ENCODE measurements at places on chromosomes 3 and 15. TPM values are rescaled to one million over a fixed set of nuclear protein-coding genes. Genes with fewer than 3 reads are reported as not detected.
A peak's percentile ranks its signal among the peaks of the same experiment; 100 is the strongest.

DNA sequence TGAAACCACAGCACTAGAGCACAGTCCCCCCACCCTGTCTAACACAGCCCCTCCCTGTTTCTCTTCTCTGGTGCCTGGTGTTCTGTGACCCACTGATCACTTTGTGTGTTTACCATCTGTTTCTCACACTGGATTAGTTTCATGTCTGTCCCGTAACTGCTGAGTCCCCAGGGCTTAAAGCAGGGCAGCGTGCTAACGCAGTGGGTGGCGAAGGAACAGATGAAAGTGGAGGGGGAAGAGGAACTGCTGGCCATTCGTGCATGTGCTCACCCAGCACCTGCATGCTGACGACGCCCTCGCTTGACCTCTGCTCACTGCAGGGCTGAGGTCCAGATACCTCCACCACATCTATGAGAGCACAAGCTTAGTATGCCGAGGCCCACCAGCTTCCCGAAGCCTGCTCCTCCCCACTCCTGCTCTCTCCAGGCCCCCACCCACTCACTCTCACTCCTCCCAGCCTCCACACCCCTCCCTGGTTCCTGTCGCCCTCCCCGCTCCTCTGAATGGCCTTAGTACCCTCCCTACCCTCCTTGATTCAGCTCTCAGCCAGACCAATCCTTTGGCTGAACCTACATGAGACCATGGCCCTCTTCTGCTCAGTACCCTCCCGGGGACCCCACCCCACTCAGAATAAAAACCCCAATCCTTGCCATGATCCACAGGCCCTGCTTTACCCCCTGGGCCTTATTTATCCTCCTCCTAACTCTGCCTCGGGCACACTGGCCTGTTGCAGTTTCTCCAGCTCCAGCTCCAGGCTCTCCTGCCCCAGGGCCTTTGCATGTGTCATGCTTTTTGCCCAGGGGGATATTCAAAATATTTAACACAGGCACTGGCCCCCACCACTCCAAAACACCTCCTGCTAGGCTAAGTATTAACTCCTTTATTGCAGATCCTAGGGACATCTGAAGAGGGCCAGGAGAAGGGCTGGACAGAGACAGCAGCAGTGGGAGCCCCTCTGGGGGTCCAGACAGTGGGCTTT is 15.1 kb upstream of the IQSEC1 start:
- peak; percentile 82 for DNase-seq

GRCh38 chr3:81778678-81779182 is 17.3 kb upstream of the GBE1 start:
- no peak for DNase-seq

GRCh38 chr3:111311126-111311525 is 230.9 kb upstream of the CD96 start:
- DNase-seq, result no peak

DNA sequence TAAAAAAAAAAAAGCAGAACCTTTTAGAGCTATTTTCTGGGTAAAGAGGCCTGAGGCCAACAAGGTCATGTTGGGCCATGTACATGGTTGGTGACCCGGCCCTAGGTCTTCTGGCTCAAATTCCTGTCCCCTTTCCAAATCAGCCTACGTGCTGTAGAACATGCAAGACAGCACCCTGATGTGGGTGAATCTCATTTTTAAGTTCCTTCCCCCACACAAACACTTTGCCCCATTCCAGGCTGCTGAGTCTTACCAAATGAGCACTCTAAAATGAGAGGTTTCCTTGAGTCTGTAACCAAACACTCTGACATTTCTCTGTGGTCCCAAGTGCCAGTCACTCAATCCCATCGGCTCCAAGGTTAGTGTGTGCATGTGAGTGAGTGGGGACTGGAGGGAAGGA is 9.4 kb downstream of the BCL6 start:
- no peak for DNase-seq

GRCh38 chr3:158882445-158882844 is 80.6 kb downstream of the MFSD1 start:
- no peak for DNase-seq

DNA sequence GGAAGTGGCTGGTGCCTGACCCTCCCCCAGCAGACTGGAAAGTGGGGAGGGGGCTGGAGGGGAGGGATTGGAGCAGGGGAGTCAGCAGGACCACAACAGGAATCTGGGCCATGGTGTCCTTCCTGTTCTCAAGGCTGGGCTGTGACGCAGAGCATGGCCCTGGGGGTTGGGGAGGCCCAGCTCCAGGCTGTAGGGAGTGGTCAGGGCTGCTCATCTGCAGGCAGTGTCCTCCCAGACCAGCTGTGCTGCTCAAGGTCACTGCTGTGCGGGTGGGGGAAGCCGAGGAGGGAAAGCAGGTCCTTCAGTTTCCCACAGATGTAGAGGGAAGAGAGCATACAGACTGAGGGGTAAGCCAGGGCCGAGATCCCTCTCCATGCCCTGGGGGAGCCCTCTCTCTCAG is 40.7 kb downstream of the CYP11A1 start:
- DNase-seq, result no peak

- DNase-seq, result no peak
Observed at GRCh38 chr15:84634228-84634837, 19.8 kb downstream of the WDR73 start.

DNA sequence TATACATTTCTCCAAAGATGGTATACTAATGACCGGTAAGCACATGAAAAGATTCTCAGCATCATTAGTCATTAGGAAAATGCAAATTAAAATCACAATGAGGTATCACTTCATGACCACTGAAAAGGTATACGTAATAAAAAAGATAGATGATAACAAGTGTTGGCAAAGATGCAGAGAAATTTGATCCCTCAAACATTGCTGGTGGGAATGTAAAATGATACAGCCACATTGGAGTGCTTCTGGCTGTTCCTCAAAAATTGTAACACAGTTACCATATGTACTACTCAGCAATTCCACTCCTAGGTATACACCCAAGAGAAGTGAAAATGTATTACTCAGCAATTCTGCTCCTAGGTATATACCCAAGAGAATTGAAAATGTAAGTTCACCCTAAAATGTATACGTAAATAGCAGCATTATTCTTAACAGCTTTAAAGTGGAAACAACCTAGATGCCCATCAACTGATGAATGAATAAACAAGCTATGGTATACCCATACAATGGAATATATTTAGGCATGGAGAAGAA is 25.0 kb upstream of the KY start:
- no peak for DNase-seq

DNA sequence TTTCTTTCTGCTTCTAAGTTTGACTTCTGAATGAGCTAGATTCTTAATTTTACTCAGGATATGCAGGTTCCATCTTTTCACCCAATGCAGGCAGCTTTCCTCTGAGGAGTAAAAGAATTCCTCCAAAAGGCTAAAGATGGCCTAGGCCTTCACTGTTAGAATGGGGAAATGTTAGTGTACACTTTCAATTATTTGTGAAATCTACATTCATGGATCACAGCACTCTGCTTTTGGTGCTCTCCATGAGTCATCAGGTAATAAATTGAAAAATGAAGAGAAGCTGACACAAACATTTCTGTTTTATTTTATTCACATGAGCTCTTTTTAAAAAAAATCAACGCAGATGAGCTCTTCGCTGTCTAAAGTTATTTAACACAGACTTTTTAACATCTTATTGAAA is 502.5 kb upstream of the GOLIM4 start:
- no peak for DNase-seq

DNA sequence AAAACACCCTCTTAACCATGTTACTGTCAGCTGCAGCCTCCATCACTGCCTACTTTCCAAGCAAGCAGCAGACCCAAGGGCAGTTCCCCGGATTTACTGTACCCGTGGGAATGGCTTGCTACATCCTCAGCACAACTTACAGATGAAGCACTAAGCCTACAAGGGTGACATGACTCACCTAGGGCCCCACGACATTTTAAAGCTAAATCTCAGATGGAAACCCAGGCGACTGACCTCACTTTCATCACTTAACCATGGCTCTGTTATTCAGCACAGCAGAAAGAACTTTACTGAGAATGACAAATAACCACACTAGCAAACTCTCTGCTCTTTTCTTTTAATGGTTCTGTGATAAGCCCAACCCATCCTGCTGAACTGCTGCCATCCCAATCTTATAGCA is 65.6 kb downstream of the SUMF1 start:
- no peak for DNase-seq

Gene MB21D2
- 9.9 TPM for total RNA-seq

Gene SERPINI2
- total RNA-seq, result not detected

Gene PPP1R14D
- 42.9 TPM for total RNA-seq

Gene XCR1
- not detected for total RNA-seq

Gene SPINT1
- 991 TPM for total RNA-seq
